ENCODE measurements at places on chromosomes 7 and 10.

GRCh38 chr10:60868946-60869345, 75.0 kb downstream of the RHOBTB1 start:
- no peak for DNase-seq

DNA sequence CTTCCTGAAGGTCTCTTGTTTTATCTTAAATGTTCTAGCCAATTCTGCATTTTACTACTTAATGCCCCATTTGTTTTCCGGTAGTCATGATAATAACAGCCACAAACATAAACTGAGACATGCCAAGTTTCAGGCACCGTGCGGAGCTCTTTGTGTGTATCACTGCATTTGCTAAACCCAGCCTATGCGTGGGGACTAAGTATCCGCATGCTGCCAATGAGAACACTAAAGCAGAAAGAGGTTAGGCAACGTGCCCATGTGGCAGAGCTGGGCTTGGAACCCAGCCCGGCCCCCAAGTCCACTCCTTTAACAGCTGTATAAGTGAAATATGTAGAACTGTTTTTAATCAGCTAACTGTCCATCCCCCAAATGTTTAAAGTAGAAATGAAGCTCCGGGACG, 54.1 kb downstream of the SLIT1 start:
- DNase-seq, result peak; percentile 92

- no peak for DNase-seq
Measured at GRCh38 chr10:124105594-124105993, 12.2 kb upstream of the CHST15 start.

DNA sequence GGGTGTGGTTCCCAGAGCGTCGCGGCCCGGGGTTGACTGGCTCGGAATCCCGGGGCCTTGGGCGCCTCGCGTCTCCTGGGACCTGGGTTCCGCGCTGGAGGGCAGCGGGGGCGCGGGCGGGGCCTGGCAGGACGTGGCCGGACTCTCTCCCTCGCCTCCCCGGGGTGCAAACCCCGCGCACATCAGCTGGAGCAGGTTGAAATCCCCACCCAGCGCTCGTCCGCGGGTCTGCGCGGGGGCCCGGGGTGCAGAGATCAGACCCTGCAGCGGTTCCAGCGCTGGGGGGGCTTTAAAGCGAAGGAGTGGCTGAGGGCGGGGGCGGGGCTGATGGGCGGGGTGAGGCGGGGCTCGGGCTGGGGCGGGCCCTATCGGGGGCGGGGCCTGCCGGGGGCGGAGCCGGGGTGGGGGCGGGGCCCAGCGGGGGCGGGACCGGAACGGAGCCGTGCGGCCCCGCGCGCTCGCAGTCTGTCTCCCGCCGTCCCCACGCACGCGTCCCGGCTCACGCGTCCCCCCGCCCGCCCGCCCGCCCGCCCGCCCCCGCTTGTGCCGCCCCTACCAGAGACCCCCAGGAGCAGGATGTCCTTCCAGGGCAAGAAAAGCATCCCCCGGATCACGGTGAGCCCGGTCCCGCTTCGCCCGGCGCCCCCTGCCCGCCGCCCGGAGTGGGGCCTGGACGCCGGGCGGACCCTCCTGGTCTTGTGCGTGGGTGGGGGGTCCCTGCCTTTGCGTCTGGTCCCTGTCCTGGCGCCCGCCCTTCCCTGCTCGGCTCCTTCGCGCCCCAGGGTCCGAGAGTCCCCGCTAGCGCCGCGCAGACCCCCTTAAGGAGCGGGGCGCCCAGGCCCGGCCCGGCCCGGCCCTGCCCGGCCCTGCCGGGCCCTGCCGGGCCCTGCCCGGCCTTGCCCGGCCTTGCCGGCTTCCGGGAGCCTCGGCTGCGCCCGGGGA, at the start of gene DPYSL4:
Gene DPYSL4 (plus strand): TSS at position 461 of the 942 bp plus-strand sequence. CDS start 116 bp downstream, at position 577.
- peak; percentile 15 for DNase-seq

DNA sequence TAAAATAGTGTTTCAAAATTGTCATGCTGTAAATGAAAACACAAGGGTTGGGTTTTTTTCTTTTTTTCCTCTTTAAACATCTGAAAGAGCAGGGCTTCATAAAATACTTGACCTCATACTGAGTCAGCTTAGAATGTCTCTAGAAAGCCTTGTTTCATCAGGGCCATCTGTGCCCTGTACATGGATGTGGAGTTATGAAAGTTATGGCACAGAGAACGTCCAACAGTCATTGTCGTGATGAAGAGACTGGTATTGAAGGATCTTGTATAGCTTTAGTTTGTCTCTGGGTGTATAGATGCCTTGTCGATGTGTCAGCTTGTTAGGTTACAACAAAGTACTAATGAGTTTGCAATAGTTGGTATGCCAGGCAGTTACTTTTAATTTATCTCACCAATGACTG, 127.3 kb downstream of the FAM204A start:
- no peak for DNase-seq

DNA sequence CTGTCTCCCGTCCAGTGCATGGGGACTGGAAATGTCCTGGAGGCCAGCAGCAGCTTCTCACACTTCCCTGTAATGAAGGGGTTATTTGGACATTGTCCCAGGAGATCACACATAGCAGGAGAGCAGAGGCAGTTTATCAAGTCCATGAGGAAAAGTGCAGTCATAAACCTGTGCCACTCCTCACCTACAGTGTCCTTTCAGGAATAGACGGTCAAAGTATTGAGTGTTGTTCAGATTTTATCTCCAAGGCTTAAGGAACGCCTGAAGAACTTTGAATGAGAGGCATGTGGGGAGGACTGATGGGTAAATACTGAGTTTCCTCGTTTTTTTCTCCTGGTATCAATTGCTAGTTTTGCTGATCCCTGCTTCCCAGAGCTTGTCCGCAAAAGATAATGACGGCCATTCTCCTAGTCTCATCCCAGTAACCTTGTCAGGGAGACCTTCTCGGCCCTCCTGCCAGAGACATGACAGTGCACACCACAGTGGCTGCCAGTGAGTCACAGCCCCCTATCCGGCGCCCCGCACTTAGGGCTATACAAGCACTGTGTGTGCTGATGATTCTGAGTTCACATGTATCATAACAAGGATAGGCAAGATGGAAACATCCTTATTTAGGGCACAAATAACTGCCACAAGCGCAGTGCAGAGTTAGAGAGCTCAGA, 495.5 kb upstream of the MGMT start:
- no peak for DNase-seq

GRCh38 chr7:135359615-135360014, 126.0 kb downstream of the STRA8 start:
- DNase-seq, result peak; percentile 96

GRCh38 chr10:108180878-108181277, 1016.4 kb upstream of the SORCS1 start:
- DNase-seq, result peak; percentile 72

DNA sequence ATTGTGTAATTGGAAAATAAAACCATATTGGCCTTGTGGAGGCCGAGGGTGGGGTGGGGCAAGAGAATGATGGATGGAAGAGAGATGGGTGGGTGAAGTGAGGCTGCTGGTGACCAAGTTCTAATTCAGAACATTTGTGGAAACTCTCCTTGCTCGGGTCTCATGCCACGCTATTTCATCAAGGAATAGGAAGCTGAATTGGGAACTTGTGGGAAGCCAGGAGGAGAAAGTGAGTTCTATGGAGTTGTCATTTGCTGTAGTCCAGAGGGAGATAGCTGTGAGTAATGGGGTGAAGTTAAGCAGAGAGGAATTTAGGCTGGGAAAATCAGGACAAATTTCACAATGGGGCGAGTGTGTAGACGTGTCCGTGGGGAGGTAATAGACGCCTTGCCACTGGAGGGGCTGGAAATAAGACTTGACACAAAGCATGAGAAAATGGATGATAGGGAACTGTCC, 339.2 kb downstream of the LRMDA start:
- no peak for DNase-seq

- DNase-seq, result no peak
Measured at GRCh38 chr10:32023264-32023663, 33.0 kb downstream of the KIF5B start.

- no peak for DNase-seq
Measured at GRCh38 chr10:129564923-129565322, 97.9 kb downstream of the MGMT start.

DNA sequence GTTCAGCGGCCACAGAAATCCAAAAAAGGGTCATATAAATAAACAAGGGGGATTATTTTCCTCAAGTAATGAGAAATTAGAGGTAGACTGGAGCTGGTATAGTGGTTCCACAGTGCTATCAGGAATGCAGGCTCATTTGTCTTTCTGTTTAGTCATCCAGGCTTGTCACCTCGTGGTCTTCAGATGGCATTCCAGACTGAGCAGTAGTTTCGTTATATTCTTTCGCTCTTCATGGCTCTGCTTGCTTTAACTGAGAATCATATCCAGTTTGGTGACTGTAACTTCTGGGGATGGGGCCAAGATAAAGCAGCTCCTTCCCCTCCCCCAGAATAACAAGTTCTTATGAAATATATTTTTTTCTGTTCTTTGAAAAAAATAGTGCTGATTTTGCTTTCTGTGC, 9.5 kb downstream of the ANKIB1 start:
- no peak for DNase-seq

DNA sequence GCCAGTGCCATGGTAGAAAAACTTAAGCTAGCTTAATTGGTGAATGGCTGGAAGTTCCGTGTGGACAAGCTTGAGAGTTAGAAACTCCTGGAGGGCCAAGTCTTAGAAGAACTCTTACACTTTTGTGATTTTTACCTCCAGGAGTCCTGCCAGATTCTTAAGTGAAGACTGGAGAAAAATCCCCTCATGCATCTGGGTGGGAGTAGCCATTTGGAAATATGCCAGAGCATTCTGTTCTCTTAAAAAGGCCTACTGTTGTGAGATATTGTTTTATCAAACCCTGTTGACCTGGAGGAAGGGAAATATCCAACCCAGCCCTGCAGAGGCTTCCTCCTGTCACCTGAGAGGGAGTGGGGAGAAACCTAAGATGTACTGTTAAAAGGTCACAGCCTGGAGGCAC, 17.6 kb upstream of the MCM10 start:
- DNase-seq, result no peak
